Cerebellum (tissue), 4 donors: ENCODE measurements at places on chromosomes 2 and 18.

DNA sequence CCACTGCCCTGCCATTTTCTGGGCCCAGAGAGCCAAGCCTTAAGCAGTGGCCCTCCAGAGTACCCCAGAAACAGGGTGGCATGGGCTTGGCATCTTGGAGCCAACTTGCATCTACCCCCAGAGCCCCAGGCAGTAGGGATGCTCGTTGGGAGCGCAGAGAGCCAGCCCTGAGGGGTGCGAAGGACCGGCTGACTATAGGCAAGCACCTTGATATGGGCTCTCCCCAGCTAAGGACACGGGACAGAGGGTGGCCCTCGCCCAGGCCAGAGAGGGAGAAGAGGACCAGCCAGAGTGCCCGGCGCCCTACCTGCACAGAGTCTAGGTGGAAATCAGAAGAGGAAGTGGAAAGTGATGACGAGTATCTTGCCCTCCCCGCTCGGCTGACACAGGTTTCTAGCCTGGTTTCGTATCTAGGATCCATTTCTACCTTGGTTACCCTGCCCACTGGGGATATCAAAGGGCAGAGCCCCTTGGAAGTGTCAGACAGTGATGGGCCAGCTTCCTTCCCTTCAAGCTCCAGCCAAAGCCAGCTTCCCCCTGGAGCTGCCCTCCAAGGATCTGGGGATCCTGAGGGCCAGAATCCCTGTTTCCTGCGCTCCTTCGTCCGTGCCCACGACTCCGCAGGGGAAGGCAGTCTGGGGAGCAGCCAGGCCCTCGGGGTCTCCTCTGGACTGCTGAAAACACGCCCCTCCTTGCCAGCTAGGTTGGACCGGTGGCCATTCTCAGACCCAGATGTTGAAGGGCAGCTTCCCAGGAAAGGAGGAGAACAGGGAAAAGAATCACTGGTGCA lies 16.2 kb downstream of the CEP68 start:
- no peak for DNase-seq

DNA sequence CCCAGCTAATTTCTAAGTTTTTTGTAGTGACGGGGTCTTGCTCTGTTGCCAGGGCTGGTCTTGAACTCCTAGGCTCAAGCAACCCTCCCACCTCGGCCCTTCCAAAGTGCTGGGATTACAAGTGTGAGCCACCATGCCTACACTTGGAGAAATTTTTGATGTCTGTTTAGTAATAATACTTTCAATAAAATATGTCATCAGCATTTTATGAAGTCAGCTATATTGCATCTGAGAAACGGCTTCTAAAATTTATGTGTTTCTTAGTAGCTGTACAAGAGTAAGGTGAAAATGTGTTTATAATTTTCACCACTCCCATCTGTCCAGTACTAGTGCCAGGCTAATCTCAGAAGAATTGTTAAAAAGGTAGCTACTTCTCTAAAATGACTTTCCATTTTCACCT lies 46.8 kb downstream of the GULP1 start:
- no peak for DNase-seq

DNA sequence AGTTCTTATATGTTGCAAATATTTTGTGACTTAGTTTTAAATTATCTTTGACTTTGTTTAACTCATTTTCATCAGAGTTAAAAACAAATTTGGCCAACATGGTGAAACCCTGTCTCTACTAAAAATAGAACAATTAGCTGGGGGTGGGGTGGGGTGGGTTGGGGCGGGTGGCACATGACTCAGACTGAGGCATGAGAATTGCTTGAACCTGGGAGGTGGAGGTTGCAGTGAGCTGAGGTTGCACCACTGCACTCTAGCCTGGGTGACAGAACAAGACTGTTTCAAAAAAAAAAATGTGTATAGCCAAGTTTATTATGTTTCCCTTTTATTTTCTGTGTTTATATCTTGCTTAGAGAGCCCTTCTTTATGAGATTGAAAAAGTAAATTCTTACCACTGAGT lies 14.2 kb upstream of the LIPG start:
- no peak for DNase-seq

GRCh38 chr2:146496248-146496647 lies 1348.6 kb upstream of the ACVR2A start:
- no peak for DNase-seq
